ENCODE measurements at places on chromosomes 3 and 15. TPM values are rescaled to one million over a fixed set of nuclear protein-coding genes. Genes with fewer than 3 reads are reported as not detected.

DNA sequence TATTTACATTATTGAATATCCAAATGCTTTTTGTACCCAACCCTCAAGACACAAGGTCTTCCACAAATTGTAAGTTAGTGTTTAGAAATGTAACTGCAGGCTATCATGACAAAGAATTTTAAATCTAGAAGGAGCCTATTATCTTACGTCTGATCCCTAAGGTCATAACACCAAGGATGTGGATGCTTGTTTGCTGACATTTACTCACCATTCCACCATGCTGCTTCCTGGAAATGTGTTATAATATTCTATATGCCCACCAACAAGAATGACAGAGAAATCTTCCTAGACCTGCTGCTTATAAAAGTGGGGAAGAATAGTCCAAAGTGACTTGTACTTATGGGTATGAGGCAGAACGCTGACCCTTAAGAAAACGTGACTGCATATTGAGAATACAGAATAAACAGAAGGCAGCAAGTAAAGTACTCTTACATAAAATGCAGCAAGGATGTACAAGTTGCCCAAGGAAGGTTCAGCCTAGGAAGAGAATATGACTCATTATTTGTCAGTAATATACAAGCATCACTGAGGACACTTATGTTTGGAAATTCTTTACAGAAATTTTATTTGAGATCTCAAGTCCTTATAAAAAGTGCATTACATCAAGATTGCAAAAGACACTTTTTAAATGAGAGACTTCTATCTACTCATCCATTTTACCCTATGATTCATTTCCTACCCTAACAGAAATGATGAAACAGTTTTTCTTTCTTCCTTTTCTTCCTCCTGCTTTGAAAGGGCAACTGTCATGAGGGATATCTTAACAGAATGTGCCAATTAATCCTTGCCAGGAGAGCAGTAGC is 59.6 kb downstream of the ESYT3 start:
- DNase-seq: no peak

DNA sequence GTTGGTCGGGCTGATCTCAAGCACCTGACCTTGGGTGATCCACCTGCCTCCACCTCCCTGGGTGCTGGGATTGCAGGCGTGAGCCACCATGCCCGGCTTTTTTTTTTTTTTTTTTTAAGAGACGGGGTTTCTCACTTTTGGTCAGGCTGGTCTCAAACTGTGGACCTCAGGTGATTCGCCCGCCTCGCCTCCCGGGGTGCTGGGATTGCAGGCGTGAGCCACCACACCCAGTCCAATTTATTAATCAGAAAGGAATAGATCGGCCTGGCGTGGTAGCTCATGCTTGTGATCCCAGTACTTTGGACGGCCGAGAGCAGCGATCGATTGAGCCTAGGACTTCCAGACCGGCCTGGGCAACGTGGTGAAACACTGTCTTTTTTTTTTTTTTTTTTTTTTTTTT is 13.9 kb upstream of the GOLGA8M start:
- no peak for DNase-seq

GRCh38 chr3:114093596-114093995 is 37.1 kb downstream of the QTRT2 start:
- peak; percentile 30 for DNase-seq

GRCh38 chr15:80992006-80992405 is 2.4 kb upstream of the MESD start:
- DNase-seq: no peak

DNA sequence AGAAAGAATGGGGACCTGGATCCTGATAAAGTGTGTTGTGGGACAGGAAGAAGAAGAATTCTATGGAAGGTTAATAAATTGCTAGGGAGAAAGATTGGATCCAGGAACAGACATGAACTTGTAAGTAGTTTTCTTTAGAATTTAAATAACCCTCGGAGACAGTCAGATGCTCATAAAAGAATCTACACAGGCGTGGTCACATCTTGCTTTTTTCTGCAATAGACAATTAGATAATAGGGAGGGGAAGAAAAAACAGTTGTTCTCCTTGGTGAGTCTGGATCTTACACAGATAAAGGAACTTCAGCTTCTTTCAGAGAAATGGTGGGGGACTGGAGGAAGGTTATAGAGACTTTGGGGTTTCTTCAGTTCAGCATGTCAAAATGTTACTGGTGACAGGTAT is 232.6 kb downstream of the ALCAM start:
- DNase-seq: no peak

- DNase-seq: no peak
These were observed 296.5 kb upstream of the RASGRP1 start for GRCh38 chr15:38861108-38861507.

- DNase-seq: no peak
These were observed 48.4 kb downstream of the HES1 start for GRCh38 chr3:194184265-194184751.

GRCh38 chr15:39482459-39482858 is 98.4 kb upstream of the THBS1 start:
- DNase-seq: no peak

DNA sequence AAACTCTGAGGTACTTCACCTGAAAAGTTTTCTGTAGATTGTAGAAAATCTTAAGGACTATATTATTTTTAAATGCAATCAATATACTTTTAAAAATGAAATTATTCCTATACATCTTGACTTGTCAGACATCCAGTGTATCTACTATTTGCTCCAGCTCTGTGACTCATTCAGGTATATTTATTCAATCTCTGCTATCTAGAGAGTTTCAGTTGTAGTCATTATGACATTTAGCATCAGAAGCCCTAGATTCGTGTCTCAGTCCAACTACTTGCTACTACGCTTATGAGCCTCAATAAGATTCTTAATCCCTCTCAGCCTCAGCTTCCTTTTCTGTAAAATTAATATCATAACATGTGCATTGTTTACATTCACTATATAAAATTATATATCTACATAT is 22.3 kb upstream of the EIF1B start:
- no peak for DNase-seq

- DNase-seq: no peak
These were observed 171.6 kb downstream of the PPM1L start for GRCh38 chr3:160927620-160928019.

DNA sequence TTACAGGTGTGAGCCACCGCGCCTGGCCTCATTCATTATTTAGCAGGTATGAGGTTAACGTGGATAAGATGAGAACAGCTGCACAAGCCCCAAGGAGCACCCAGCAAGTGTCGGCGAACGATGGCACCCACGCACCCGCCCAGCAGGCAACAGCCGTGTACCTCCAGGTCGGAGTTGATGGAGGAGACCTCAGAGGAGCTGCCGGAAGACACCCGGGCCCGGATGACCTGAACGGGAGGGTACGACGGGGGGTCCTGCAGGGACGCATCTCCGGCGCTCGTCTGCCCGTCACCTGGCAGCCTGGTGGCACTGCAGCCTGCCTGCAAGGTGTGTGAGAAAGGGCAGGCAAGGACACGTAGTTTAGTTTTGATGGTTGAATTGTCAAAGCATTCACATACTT is 29.1 kb downstream of the TMEM44 start:
- DNase-seq: no peak

DNA sequence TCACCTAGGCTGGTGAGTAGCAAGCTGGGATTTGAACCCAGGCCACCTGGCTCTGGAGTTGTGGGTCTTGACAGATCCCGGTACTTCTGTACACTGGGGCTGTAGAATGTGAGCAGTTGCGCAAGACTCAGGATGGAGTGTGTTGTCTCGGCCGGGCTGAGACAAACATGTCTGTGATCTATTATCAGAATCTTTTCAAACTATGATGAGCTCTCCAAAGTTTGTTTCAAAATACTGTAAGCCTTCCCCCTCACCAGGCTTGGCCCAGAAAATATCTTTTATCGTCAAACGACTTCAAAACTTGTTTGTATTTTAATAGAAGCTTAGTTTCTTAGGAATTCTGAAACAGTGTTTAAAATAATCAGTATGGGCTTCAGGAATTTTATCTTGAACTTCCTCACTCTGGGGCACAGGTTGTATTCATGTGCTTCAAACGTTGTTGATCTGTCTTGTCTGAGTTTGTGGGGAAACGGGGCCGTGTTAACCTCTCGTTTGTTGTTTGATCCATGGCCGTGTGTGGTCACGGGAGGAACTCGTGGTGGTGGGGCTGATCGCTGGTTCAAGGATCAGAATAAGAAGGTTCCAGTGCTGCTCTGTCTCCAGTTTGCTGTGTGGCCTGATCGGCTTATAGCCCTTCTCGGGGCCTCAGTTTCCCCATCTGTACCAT is 40.3 kb upstream of the TFRC start:
- DNase-seq: no peak

DNA sequence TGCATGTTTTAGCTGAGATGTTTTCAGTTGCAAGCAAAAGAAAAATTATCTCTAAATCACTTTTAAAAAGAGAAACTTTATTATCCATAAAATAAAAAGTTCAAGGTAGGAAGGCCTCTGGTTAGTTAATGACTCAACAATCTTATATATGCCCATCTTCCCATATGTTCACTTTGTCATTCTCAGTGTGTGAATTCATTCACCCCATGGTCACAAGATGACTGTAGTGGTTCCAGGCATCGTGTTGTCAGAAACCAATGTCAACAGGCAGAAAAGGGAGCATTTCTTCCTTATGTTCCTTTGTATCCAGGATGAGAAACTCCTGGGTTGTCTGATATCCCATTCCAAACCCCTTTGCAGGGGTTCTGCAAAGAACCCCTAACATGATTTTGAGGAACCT is 119.9 kb upstream of the RAP2B start:
- DNase-seq: no peak

DNA sequence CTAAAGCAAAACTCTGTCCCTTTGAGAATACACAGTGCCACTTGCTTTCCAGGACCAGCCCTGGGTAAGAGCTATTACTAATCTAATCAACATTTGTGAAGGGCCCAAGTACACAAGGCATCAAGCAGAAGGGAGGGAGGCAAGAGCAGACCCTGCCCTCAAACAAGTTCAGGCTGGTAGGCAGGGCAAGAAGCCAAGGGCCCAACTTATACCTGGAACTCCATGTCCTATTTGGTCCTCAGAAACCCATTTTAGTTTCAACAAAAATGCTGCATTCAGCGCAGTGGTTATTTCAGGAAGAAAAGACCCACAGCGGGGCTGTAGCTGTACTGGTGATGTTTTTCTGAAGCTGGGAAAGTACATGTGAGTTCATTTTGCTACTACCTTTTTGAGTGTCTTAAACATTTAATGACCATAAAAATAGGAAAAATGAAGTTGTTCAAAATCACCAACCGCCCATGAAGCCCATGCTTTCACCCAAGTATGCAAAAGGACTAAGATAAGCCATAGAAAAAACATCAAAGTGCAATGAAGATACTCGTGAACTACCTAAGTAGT is 2.8 kb downstream of the RPS17 start:
- DNase-seq: peak; percentile 50

GRCh38 chr3:45988804-45989203 is 6.8 kb downstream of the FYCO1 start:
- DNase-seq: no peak

DNA sequence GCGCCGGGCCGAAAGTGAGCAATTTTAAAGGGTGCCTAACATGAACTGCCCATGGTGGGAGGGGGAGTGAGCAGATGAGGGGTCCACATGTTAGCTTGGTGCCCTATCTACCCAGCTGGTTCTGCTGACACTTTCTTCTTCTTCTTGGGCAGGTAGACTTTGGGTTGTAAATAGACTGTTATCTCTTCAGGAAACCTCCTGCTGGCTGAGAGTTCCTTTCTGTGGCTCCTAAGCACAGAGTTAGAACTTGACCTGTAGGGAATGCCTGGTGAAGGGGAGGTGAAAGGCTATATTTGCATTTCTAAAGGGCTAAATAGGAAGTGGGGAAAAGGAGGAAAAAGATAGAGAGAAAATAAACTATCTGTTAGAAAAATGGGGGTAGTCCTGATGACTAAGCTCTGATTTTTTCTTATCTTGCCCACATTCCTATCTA is 521.4 kb upstream of the TGFBR2 start:
- DNase-seq: peak; percentile 18

GRCh38 chr15:34206011-34206410 is 3.9 kb downstream of the KATNBL1 start:
- DNase-seq: no peak

GRCh38 chr15:50523851-50524251 is 22.6 kb downstream of the USP50 start:
- DNase-seq: no peak

GRCh38 chr3:65401359-65402305 is 637.1 kb downstream of the MAGI1 start:
- DNase-seq: peak; percentile 47

- no peak for DNase-seq
These were observed 292.1 kb downstream of the LSAMP start for GRCh38 chr3:116153174-116153573.

GRCh38 chr3:29202378-29202777 is 78.5 kb upstream of the RBMS3 start:
- DNase-seq: no peak

DNA sequence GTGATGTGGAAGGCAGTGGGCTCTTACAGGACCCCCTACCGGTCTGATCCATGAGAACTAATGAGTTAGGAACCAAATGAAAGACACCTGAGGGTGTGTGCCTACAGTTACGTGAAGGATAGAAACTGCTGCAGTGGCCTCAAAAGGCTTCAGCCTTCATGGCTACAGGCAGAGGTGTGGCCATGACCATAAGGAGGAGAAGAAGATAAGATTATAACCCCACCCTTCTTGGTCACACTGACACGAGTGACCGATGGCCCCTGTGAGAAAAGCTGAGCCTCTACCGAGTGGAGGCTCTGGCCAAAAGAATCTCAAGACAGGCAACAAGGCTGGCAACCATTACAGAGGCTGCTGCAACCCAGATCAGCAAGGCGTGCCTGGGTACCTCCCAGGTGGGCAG is 6.3 kb downstream of the RFT1 start:
- DNase-seq: no peak

- no peak for DNase-seq
These were observed 69.3 kb upstream of the SMAD3 start for GRCh38 chr15:66996094-66996493.

DNA sequence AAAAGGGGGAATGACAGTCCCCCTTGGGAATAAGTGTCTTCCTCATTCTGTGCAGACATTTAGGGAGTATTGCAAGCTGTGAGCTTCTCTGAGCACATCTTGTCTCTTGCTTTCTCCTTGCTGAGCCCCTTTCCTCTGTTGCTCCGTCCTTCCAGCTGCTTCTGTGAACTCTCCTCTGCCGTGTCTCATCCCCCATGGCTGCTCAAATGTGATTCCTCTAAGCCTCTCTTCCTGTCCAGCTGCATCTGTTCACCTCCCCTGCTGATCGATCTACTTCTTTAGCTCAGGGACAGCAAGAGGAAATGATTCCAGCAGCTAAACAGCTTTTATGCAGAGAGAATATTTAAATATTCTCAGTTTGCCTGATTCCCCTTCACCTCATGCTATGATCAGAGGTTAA is 328.0 kb upstream of the DNAJC19 start:
- DNase-seq: no peak

- DNase-seq: no peak
These were observed 1.5 kb downstream of the RAB7A start for GRCh38 chr3:128727485-128727884.

Gene NPAP1
- total RNA-seq: not detected

Gene ARGFX
- total RNA-seq: not detected

Gene AMOTL2
- total RNA-seq: 54.9 TPM

Gene RIOX2
- total RNA-seq: 0.58 TPM

Gene EPHB3
- 33.3 TPM for total RNA-seq

Gene GOLGA6L7
- total RNA-seq: not detected

Gene TRPM1
- not detected for total RNA-seq

Gene CHCHD4
- 8.4 TPM for total RNA-seq

Gene ITIH1
- total RNA-seq: not detected

Gene TMCO5A
- total RNA-seq: not detected

Gene ZBED2
- total RNA-seq: not detected

Gene SLCO2A1
- 11.2 TPM for total RNA-seq

Measured in stomach (tissue), 19 donors.